ENCODE measurements at places on chromosomes 3 and 15. TPM values are rescaled to one million over a fixed set of nuclear protein-coding genes. Genes with fewer than 3 reads are reported as not detected.

- DNase-seq, result no peak
Measured at GRCh38 chr3:42122261-42123011, 31.3 kb downstream of the TRAK1 start.

- DNase-seq, result no peak
Measured at GRCh38 chr3:36525115-36525801, 145.0 kb downstream of the STAC start.

DNA sequence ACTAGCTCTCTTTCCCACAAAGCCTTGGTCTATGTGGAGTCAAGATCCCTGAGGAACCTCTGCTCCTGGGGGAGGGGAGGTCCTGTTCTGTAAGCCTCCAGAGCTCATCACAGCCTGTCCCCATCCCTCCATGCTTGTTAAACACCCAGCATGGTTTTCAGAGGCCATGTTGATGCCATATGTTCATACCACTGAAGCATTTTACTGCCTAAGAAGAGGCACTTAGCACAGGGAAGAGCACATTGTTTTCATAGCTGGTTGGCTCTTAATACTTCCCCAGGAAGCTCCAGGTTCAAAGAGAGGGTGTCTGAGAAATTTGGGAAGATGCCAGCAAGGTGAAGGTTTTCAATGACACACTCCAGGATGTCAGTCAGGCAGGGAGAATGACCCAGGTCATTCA is 25.6 kb downstream of the CPNE4 start:
- no peak for DNase-seq

The CACNA2D2 gene
- total RNA-seq, result 1.4 TPM
